ENCODE measurements at places on chromosomes 16 and 17.

DNA sequence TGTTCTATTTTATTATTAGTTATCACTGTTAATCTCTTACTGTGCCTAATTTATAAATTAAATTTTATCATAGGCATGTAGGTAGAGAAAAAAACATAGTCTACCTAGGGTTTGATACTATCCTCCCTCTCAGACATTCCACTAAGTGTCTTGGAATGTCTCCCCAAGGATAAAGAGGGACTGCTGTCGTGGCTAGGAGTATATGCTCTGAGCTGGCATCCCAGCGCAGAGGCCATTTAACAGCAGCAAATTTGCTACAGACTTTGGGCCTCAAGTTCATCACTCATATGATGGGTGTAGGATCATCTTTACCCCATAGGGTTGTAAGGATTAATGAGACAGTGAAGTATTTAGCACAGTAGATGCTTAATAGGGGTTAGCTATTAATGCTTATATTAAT, 56.7 kb downstream of the ZFHX3 start:
- DNase-seq, result peak; percentile 34

- no peak for DNase-seq
Observed at GRCh38 chr17:65261152-65261551, 124.0 kb downstream of the RGS9 start.

DNA sequence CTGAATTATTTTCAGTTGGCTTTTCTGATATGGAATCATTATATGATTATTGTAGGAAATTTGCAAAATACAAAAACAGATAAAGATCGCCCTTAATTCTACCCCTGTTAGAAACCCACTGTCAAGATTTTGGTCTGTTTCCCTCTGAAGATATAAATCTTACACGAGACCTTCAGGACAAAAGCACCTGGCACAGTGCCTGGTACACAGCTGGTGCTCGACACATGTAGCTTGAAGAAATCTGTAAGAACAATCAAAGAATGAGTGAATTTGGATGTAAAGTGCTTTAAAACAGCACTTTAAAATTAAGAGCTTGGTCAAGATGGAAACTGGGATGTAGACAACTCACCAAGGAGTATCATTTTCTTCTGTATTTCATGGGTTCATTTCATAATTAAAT, 181.1 kb downstream of the C16orf78 start:
- DNase-seq, result no peak

GRCh38 chr17:20228860-20229259, 219.7 kb downstream of the SPECC1 start:
- DNase-seq, result no peak

DNA sequence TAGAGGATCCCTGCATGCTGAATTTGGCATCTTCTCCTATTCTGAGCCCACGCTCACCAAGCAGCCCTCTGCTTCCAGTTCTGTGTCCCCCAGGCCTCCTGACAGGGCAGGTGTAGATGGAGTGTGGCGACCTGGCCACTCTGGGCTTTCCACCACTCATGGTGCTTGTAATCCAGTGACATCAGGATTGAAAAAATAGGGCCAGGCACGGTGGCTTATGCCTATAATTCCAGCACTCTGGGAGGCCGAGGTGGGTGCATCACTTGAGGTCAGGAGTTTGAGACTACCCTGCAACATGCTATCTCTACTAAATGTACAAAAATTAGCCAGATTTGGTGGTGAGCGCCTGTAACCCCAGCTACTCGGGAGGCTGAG, 29.4 kb downstream of the UNK start:
- DNase-seq, result no peak

- peak; percentile 43 for DNase-seq
Observed at GRCh38 chr16:80623376-80623775, 82.6 kb downstream of the DYNLRB2 start.

GRCh38 chr17:17535957-17536356, 39.8 kb upstream of the RASD1 start:
- peak; percentile 36 for DNase-seq

GRCh38 chr17:56973520-56973919, 4.4 kb upstream of the SCPEP1 start:
- peak; percentile 22 for DNase-seq

DNA sequence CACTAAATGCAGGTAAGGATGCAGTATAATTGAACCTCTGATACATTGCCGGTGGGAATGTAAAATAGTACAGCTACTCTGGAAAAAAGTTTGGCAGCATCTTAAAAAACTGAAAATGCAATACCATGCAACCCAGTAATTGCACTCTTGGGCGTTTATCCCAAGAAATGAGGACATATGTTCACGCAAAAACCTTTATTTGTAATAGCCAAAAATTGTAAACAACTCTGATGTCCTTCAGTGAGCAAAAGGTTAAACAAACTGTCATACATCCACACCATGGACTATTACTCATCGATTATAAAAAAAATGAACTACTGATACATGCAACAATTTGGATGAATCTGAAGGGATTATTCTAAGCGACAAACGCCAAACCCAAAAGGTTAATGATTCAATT, 16.9 kb downstream of the SYNRG start:
- no peak for DNase-seq

GRCh38 chr16:61313931-61314330, 722.3 kb downstream of the CDH8 start:
- DNase-seq, result no peak

DNA sequence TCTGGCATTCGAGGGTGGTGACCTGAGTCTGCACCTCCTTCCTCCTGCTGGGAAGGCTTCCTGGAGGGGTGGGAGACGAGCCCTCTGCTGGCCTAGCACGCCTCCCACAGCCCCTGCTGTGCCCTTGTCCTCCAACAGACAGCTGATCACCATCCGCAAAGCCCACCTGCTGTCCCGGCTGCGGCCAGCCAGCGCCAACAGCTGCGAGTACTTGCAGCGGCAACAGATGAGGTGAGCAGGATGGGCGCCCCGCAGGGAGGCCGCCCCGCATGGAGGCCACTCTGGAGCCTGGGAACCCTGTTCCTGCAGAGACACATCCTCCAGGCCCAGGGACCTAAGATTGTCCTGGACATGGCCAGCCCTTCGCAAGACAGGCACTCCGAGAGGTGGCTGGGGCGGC, 21.6 kb downstream of the UBALD1 start:
- DNase-seq, result no peak

DNA sequence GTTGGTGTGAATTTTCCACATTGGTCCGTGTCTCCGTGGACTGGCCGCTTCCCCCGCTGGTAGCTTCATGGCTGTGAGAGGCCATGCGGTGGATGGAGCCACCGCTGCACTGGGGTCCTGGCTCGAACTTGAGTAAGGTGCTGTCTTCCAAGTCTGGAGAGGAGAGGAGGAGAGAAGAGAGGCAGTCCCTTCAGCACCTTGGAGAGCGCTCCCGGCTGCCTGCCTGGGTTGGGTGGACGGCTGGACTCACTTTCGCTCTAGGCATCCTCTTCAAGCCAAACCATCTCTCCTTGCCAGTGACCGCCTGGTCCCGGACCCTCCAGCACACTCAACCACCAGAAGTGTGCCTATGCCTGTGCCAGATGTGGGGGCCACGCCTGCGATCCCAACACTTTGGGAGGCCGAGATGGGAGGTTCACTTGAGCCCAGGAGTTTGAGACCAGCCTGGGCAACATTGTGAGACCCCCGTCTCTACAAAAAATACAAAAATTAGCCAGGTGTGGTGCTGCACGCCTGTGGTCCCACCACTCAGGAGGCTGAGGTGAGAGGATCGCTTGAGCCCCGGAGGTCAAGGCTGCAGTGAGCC, 6.2 kb downstream of the JPH3 start:
- peak; percentile 61 for DNase-seq

GRCh38 chr16:65624229-65624628, 502.4 kb upstream of the CDH11 start:
- no peak for DNase-seq

GRCh38 chr17:17093764-17094163, 51.5 kb downstream of the MPRIP start:
- no peak for DNase-seq

DNA sequence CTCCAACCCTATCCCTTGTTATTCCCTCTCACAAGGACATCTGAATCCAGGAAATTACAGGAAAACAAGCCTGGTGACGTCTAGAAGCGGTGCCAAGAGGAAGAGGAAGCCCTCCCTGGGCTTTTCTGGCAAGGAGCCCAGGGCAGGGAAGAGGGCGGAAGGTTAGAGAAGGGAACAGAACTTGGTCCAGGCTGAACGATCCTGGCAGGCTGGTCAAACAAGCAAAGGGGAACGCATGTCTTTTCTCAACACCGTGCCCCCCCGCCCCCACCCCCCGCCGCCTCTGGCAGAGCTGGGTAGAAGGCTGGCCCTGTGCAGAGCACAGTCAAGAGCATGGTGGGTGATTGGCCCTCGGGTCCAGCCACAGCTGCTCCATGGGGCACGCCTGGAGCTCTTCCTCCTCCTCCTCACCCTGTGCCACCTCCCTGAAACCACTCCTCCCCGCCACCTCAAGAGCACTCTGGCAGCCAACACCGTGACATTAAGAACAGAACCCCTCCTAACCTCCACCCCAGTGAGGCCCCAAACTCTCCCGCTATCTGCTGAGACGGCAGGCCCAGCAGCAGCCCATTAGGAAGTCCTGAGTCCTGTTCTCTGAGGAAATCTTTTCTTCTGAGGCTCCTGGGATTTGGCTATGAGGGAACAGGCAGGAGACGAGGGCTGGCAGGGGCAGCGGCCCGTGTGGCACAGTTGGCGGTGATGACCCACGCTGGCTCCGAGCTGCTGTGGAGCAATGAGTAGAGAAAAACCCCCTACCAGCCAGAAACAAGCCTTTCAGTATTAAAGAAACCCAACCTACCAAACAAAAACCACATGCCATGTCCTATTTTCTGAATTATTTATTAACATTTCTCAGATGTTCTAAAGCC, 7.3 kb downstream of the C16orf86 start:
- no peak for DNase-seq

DNA sequence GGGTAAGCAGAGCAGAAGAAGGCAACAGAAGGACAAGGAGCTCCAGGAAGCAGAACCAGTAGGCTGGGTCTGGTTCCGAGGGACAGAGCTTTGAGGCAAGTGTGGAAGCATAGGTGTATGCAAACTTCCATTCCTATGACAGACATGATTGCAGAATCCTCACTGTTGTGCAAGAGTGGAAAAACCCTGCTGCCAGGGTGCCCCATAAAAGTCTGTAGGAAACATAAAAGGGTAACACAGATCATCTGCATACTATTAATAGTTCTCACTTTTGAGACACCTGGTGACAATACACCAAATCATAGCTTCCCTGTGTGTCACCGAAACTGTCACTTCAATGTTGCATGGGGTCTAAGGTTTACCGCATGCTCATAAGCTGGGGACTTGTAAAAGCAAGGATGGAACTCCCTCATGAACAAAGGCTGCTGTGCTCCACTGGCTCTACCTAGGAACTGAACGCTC, 39.7 kb downstream of the ARHGAP17 start:
- DNase-seq, result peak; percentile 14

DNA sequence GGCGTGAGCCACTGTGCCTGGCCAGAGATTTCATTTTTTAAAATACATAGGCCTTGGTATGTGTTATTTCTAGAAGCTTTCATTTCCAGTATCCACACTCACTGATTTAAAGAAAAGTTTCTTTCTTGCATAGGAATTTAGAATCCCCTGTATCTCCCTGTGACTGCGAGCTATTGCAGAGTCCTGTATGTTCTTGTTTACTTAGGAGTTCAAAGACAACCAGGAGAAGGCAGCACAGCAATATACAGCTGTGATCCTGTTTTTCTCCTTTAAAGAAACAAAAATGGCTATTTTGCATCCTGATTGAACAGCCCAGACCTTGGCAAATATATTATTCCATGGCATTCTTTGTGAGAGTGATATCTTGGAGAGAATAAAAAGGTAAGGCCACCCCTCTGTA, 185.0 kb upstream of the COX10 start:
- no peak for DNase-seq

GRCh38 chr17:55865072-55865762, 114.4 kb downstream of the PCTP start:
- no peak for DNase-seq

DNA sequence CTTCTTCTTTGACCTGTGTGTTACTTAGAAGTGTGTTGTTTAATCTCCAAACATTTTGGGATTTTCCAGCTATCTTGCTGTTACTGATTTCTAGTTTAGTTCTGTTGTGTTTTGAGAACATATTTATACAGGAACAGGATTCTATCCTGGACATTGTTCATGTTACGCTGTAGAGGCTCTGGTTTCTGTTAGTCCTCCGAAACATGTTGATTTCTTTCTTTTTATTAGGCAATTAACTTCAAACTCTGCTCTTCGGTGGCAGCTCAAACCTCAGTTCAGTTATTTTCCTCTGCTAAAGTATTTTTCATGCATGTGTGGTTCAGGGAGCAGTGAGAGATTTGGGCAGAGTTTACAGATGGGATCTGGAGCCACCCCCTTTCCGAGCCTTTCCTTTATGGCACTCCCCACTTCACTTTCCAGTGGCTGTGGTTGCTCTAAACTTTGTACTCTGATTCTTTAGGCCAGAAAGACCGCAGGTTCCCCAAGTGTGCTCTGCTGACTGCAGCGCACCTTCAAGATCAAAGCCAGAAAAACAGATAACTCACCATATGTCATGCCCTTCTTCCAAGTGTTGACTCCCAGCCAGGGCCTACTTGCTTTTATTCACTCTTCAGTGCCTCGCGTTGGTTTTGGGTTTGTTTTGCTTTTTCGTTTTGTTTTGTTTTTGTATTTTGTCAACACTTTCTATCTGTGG, 77.6 kb upstream of the KSR1 start:
- DNase-seq, result no peak

- peak; percentile 86 for DNase-seq
Observed at GRCh38 chr16:31474173-31474714, 2.3 kb downstream of the TGFB1I1 start.

DNA sequence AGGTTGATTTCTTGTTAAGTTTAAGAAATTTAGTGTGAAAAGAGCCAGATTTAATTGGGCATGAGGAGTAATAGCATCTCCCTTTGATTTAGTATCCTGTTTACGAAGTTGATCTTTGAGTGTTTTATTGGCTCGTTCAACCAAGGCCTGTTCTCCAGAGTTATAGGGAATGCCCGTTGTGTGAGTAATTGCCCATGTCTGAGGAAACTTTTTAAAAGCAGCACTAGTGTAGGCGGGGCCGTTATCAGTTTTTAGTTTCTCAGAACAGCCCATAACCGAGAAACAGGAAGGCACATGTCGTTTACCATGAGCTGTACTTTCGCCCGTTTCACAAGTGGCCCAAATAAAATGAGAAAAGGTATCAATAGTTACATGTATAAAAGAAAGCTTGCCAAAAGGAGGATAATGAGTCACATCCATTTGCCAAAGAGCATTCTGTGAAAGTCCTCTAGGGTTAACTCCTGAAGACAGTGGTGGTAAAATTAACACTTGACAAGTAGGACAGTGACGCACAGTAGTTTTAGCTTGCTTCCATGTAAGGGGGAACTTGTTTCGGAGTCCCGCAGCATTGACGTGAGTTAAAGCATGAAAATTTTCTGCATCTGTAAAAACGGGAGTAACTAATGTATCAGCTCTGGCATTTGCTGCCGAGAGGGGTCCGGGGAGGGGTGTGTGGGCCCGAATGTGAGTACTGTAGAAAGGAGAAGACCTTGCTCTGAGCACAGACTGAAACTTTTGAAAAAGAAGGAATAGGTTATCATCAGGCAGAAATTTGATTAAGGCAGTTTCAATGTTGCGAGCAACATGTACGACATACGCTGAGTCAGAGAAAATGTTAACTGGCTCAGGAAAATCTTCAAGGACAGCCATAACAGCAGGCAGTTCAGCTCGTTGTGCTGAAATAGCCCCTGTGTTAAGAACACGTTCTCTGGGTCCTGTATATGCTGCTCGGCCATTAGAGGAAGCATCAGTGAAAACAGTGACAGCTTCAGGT, 18.5 kb upstream of the KCTD5 start:
- peak; percentile 81 for DNase-seq

GRCh38 chr17:15256689-15257088, 8.4 kb downstream of the PMP22 start:
- no peak for DNase-seq
